ENCODE measurements at places on chromosomes 4 and X.

DNA sequence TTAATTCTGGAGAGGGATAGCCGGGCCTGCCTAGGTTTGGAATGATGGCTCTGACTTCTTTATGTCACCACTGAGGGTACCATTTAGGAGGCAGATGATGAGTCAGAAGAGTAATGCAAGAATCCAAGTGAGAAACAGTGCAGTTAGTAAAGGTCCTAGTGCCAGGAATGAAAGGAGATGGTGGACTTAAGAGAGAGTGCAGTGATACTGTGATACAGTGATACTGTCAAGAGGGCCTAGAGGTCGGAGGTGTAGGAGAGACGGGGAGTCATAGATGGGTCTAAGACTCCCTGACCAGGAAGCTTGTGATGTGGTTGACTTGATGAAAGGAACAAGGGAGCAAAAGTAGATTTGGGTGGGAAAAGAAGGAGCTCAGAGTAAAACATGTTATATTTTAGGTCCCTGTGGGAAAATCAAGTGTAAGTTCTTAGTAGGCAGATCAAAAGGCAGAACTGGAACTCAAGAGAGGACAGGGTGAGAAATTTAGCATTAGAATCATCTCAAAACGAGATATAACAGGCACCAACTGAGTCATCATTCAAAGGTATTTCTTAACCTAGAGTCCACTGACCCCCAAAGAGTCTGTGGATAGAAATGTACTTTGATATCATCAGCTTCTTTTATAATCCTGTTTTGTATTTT lies 85.0 kb downstream of the NFKB1 start:
- DNase-seq, result no peak

DNA sequence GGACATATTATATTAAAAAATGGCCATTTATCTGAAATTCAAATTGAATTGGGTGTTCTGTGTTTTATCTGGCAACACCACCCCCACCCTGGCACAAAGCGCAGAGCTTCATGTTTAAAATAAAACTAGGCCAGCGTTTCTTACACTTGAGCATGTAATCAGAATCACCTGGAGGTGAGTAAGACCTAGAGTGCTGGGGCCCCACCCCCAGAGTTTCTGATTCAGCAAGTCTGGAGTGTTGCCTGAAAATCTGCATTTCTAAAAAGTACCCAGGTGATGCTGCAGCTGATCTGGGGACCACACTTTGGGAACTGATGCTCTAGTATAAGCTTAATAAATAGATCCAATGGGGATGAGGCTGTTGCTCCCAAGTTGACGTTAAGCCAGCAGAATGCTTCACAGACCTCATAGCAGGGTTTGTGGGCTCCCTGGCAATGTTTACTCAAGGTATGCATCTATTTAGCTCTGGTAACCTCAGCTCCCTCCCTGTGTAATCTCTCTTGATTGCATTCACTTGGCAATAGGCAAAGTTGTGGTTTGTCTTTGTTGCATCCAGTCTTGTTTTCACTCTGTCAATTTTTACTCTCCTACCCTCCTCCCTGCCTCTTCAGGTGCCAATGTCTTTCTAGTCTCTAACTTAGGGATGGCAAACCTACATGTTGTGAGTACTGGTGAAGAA lies 99.8 kb upstream of the TEX13D start:
- DNase-seq, result no peak

DNA sequence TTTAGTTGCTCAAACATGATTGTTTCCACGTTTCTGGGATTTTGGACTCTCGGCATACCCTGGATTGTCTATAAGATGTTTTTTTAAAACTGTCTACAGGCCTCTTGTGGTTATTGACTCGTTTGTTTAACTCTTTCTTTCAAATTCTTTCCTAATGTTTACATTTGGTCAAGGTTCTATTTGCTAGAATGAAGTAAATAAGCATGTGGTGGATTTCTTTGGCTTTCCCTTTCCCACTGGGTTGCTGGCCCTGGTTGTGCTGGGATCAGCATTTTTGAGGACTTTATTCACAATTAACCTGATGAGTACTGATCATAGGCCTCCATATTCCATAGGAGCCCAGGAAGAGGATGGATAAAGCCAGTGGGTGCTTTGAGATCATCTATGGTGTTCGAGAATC lies 11.1 kb upstream of the GPR101 start:
- DNase-seq, result no peak

DNA sequence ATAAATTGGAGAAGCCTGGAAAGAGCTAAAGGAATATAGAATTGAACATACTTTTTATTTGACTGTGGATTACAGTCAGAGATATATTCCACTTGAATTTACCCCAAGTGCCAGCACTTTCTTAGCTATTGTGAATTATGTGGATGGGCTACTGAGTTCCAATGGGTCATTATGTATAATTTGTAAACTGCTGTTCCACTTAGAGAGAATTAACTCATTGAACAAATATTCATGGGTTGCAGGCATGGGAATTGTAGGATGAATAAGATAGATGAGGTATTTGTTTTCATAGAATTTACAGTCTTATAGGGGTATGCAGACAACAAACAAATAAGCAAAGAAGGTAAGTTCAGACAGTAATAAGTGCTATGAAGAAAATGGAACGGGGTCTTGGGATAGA lies 195.7 kb downstream of the SHROOM3 start:
- DNase-seq, result no peak

DNA sequence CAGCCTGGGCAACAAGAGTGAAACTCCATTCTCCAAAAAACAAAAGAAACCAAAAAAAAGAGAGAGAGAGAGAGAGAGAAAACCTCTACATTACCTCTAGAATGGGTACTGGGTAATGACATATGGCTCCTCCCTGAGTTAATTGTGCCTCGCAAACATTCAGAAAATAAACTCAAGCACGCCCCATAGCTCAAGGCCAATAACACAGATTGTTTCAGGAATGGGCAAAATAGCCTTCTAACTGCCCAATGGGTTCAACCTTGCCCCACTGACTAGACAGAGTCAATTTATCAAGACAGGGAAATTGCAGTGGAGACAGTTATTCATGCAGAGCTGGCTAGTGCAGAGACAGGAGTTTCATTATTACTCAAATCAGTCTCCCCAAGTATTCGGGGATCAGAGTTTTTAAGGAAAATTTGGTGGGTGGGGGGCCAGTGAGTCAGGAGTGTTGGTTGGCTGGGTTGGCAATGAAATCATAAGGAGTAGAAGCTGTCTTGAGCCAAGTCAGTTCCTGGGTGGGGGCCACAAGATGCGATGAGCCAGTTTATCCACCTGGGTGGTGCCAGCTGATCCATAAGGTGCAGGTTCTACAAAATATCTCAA lies 25.1 kb downstream of the NIPAL1 start:
- no peak for DNase-seq
